NCI-H2107 (cell line): ENCODE measurements at places on chromosomes 2 and 18.

DNA sequence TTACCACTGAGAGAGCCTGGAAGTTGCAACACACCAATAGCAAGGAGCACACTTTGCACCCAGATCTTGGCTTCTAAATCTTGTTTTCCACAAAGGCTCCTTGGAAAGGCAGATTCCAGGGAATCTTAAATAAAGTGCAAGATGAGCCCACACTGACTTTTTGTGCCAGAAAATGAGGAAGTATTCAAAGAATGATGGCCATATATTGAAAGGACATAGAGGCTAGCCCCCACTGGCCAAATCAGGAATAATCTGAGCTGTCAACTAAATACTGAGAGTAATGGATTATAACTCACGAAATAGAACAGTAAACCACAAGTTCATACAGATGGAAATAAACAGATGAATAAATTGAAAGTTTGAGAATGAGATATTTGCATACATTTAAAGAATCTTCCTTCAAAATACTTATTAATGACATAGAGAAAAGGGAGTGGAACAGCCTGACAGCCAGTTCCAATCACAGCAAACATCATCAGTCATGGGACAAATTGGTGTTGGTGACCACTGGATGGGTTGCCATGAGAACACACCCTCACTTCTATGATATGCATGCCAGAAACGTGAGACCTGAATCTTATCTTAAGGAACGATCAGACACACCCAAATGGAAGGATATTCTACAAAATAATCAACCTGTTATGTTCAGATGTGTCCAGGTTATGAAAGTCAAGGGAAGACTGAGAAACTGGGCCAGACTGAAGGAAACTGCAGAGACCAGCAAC is 12.2 kb upstream of the ACKR3 start:
- DNase-seq = no peak

DNA sequence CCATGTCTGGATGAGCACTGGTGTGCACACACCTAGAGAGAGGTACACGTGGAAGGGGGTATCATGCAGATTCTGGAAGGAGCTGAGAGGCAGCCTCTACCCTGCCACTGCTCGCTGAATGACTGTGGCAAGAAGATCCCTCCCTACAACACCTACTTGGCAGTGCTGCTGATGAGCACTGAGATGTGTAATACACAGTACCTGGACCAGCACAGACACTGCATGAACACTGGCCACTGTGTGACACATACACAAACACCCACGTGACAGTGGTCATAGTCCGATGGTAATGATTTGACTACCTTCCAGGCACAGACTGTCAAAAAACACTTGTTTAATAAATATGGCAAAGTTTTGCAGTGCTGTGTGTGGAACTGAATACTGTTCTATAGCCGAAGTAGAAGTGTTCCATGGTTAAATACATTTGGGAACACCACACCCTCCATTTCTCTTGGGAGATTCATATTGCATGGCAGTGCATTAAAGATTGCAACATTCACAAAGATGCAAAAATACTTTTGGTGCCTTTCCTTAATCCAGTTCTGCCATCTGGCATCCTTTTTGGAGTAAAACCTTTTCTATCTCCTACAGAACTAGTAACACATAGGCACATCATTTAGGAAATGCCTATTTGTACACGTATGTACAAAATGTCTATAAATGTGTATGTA is 29.6 kb downstream of the MRPS5 start:
- DNase-seq = no peak

DNA sequence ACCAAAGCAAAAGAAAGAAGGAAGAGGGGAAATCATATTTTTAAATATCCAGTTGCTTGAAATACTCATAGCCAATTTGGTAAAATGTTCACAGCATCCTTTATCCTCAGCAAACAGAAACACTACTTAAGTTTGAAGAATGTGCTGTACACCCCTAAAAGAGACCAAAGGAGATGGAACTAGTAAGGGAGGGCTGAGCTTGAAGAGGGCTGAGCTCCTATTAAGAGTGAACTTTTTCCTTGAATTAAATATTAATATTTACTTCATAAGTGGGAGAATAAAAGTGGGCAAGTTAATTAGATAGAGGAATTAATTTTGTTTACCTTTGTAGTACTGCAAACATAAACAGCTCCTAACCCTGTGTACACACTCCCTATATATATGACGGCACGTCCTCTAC is 7.0 kb downstream of the EVX2 start:
- DNase-seq = no peak

GRCh38 chr2:74577448-74577847 is 22.9 kb downstream of the DOK1 start:
- no peak for DNase-seq

GRCh38 chr2:5674026-5674340 is 18.2 kb upstream of the SOX11 start:
- no peak for DNase-seq

- no peak for DNase-seq
Observed at GRCh38 chr2:33213648-33214047, 262.8 kb upstream of the RASGRP3 start.

DNA sequence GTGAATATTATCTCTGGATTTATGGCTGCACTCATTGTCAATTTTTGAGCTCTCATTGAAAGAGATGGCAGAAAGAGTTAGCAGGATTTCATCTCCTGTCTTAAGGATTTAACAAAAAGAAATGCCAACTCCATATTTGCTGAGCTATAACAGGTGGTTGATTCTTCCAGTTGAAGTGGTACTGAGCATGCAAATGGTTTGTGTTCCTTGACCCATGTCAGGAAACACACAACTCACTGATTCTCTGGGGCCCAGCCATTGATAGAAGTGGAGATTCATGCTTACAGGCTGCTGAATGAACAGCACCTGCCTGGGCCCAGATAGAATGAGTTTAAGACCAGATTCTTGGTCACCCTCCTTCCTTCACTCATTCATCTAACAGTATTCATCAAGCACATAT is 128.8 kb downstream of the CERS6 start:
- DNase-seq = no peak
